ENCODE measurements at places on chromosomes 6 and 20. TPM values are rescaled to one million over a fixed set of nuclear protein-coding genes. Genes with fewer than 3 reads are reported as not detected.
A peak's percentile ranks its signal among the peaks of the same experiment; 100 is the strongest.

DNA sequence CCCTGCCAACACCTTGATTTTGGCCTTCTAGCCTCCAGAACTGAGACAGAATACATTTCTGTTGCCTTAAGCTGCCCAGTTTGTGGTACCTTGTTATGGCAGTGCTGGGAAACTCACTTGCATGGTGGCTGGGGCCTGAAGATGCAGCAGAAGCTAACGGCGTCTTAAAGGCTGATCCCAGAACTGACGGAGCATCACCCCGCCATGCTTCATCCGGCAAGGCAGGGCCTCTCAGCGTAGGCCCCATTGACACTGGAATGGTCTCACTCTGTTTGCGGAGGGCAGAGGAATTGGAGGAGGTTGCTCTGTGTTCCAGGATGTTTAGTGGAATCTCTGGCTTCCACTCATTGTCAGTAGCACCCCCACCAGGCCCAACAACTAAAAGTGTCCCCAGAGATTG lies 102.1 kb downstream of the JPH2 start:
- no peak for DNase-seq

- DNase-seq = no peak
Observed at GRCh38 chr6:75815756-75816155, 66.7 kb downstream of the MYO6 start.

DNA sequence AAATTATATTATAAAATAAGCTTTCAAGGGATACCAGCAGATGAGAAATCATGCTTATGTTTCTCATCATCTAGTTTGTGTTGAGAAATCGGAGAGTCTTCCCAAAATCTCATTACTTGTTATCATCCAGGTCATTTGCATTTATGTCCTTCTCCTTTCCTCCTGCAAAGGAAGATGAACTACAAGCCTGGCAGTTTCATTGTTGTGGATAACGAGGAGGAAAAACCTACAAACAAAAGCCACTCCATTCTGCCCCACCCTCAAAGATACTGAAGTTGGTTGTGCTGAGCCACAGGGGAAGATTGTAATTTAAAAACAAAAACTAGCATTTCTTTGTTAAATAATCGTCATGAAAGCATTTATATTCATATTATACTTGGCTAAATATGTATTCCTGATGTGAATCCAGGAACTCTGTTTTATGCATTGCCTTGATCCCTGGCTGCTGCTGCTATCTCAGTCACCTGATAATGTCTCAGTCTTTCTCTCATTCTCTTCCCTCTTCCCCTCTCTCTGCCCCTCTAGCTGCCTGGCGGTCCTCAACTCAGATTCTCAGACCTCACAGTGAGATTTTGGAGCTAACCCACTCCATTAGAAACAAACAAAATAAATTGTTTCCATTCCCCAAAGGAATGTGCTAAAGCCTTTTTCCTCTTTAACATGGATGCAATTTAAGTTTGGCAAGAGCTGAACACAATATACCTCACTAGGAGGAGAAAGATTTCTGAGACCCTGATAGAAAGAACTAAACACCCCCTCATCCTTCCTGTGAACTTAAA lies 185.3 kb downstream of the ADAT2 start:
- no peak for DNase-seq

The SPATA25 gene
- total RNA-seq = 1.7 TPM

The APOM gene
- 1.9 TPM for total RNA-seq

The YIPF3 gene
- total RNA-seq = 64.0 TPM

The PDE7B gene
- 18.6 TPM for total RNA-seq

The CALHM5 gene
- 2.2 TPM for total RNA-seq

DNA sequence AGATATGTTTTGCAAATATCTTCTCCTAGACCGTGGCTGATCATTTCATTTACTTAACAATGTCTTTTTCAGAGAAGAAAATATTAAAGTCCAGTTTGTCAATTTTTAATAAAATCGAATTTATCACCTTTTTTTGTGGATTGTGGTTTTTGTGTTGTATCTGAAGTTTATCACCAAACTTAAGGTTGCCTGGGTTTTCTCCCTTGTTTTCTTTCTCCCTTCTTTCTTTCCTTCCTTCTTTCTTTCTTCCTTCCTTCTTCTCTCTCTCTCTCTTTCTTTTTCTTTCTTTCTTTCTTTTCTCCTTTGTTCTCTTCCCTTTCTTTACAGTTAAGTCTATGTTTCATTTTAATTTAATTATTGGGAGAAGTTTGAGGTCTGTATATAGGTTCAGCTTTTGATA lies 68.7 kb downstream of the RNF182 start:
- DNase-seq = no peak

DNA sequence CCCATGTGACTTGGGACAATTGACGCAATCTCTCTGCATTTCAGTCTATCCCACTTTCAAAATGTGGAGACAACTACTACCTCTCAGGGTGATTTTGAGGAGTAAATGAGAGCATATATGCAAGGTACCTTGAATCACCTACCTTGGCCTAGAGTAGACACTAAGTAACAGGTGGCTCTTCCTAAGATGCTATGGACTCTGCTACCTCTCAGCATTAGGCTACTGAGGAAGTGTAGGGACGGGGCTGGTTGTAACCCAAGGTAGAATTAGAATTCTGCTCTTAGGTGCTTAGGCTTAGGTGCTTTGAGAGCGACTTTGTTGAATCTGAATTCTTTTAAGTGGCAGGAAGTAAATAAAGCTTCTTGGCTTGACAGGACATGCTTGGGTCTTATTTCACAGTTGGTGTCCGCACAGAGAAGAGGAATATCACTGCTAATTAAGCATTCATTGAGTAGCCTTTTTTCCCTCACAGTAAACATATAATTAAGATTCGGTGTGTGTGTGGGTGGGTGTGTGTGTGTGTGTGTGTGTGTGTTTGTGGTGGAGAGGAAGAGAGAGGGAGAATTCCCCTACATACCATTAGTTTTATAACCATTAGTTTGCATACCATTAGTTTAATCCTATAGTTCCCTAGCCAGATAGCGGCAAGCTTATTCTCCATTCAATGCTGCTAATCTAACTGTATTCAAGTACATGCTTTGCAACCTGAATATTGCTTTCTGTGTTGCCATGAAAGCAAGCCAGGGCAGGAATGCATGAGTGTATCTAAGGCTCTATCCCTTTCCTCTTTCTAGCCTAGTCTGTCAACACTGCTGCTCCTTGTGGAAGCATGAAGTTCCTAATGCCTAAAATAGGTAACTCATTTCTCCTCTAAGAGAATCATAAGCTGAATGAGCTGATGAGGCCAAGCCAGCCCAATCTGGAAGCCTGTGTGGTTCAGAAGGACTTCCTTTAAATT lies 112.5 kb downstream of the IPCEF1 start:
- DNase-seq = no peak

- peak; percentile 58 for DNase-seq
Observed at GRCh38 chr20:1888796-1889463, 6.3 kb upstream of the SIRPA start.

GRCh38 chr6:137487181-137487868 lies 6.9 kb downstream of the OLIG3 start:
- no peak for DNase-seq

DNA sequence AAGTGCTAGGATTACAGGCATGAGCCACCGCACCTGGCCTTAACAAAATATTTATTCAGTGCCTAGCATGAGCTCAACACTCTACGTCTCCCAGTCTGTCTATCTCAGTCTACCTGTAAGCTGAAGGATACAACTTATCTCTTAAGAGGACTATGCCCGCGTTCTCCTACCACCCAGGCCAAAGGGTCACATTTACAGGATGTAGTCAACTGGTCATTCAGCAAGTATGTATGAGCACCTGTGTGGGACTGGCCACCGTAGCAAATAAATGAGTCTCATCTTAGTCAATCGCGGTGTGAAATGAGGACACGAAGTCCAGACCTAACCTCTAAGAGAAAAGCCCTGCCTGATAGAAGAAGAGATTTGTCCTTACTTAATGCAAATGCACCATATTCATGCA lies 49.9 kb downstream of the MUC22 start:
- DNase-seq = no peak

GRCh38 chr6:41527721-41528408 lies 18.3 kb upstream of the FOXP4 start:
- peak; percentile 50 for DNase-seq

- DNase-seq = no peak
Observed at GRCh38 chr6:130997061-130997753, 65.8 kb downstream of the EPB41L2 start.

The TPD52L1 gene
- total RNA-seq = 43.5 TPM

The TMEM200A gene
- not detected for total RNA-seq

The CASS4 gene
- total RNA-seq = 0.40 TPM

- DNase-seq = no peak
Observed at GRCh38 chr6:70894001-70894400, 62.9 kb downstream of the B3GAT2 start.

The FAM209A gene
- total RNA-seq = not detected

DNA sequence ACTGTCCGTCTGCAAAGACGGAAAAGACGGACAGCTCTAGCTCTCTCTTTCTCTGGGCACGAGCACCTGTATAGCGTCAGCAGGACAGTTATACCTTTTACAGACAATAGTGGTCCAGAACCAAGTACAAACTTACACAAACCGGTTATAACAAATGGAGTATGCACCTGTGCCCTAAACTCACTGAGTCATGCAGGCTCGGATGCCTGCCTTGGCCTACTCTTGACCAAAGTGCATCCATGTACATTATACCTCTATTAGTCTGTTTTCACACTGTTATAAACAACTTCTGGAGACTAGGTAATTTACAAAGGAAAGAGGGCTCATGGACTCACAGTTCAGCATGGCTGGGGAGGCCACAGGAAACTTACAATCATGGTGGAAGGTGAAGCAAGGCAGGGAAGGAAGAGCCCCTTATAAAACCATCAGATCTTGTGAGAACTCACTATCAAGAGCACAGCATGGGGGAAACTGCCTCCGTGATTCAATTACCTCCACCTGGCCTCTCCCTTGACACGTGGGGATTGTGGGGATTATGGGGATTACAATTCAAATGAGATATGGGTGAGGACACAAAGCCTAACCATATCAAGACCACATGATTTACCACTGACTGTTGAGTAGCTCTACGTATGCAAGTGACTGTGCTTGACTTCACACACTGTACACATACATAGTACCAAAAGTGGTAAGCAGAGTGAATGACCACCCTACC lies 23.1 kb downstream of the MAN1A1 start:
- no peak for DNase-seq

The BPIFB1 gene
- not detected for total RNA-seq

DNA sequence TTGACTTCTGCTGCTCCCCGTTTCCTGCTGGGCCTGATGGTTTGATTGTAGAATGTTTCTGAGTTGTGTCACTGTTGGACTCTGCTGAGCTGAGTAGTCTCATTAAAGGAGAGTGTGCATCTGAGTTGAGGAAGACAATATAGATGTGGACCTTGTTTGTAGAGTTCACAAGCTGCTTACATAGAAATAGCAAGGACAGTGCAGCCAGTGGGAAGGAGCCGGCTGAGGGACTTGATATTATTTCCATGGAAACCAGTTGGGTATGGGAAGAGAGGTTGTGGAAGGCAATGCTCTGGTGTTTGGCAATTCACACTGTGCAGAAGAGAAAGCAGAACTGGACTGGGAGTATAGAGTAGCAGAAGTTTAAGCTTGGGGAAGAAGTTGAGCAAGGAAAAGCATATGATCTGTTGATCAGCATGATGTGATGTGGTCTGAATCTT lies 14.8 kb downstream of the IGF2R start:
- peak; percentile 41 for DNase-seq

- DNase-seq = no peak
Observed at GRCh38 chr20:3521852-3522740, 51.3 kb downstream of the ATRN start.

Data from Right ventricle myocardium superior (tissue), 1 donor.